ENCODE measurements at places on chromosomes 3 and 15. TPM values are rescaled to one million over a fixed set of nuclear protein-coding genes. Genes with fewer than 3 reads are reported as not detected.

The FAM107A gene
- total RNA-seq: not detected

The RASL12 gene
- 0.25 TPM for total RNA-seq

The C2CD4A gene
- not detected for total RNA-seq

The NMD3 gene
- total RNA-seq: 85.2 TPM

The MTFMT gene
- total RNA-seq: 30.4 TPM

The FBXW12 gene
- total RNA-seq: not detected

The FETUB gene
- not detected for total RNA-seq

The CEP19 gene
- total RNA-seq: 2.7 TPM

The HCLS1 gene
- 1.6 TPM for total RNA-seq

The TM4SF1 gene
- 0.66 TPM for total RNA-seq

The OCA2 gene
- not detected for total RNA-seq

The ST3GAL6 gene
- total RNA-seq: 10.6 TPM

The TF gene
- total RNA-seq: 10.4 TPM

The SPRED1 gene
- 24.7 TPM for total RNA-seq

The SV2B gene
- total RNA-seq: not detected

The DPH3 gene
- 13.8 TPM for total RNA-seq

The LRTM1 gene
- total RNA-seq: not detected

The TEX55 gene
- not detected for total RNA-seq

The NTRK3 gene
- total RNA-seq: not detected

Measured in HCT116 (cell line).